ENCODE measurements at places on chromosomes 5 and 9. TPM values are rescaled to one million over a fixed set of nuclear protein-coding genes. Genes with fewer than 3 reads are reported as not detected.

DNA sequence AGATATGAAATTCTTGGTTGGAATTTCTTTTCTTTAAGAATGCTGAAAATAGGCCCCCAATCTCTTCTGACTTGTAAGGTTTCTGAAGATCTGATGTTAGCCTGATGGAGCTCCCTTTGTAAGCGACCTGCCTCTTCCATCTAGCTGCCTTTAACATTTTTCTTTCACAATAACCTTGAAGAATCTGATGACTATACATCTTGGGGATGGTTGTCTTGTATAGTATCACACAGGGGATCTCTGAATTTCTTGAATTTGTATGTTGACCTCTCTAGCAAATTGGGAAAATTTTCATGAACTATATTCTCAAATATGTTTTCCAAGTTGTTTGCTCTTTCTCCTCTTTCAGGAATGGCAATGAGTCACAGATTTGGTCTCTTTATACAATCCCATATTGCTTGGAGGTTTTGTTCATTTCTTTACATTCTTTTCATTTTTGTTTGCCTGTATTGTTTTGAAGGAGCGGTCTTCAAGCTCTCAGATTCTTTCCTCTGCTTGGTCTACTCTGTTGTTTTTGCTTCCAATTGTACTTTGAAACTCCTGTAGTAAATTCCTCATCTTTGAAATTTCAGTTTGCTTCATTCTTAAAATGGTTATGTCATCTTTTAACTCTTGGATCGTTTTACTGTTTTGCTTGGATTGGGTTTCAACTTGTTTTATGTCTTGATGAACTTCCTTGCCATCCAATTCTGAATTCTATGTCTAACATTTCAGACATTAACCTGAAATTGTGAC lies 245.2 kb upstream of the TARS1 start:
- no peak for DNase-seq

Gene IFNK
- total RNA-seq, result not detected

- no peak for DNase-seq
Measured at GRCh38 chr5:149790276-149790675, 60.2 kb downstream of the PPARGC1B start.

GRCh38 chr5:137939331-137939730 lies 50.1 kb downstream of the PKD2L2 start:
- no peak for DNase-seq

Gene ARL14EPL
- not detected for total RNA-seq

DNA sequence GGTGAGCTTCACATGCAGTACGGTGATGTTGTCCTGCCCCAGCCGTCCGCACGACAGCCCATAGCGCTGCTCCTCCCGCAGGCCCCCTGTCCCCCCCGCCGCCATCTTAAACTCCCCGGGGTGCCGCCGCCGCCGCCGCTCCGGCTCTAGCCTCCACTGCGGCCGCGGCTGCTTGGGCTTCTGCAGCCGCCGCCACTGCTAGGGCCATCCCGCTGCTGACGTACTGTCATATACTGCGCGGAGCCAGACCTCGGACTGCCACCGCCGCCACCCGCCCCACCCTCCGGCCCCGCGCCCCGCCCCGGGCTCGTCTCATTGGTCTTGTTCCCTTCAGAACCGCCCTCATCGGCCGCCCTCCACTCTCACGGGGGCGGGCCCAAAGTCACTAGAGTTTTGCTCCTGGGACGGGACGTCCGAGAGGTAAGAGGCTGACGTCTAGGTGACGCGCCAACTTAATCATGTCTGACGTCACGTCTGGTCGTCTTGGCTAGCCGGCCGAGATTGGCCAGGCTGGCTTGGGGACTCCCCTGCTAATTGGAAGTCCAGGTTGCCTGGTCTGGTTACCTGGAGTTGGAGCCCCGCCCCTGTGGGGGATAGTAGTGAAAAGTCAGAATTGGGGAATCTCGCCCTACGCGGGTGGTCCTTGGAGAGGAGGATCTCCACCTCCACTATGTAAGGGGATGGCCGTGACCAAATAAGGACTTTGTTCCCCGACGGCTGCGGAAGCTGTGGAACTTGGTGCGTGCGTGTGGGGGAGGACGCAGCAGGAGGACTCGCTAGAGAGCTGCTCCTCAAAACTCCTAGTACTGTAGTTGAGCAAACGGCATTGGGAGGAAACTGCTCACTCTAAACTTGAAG lies at the start of gene ELL2:
TSS of gene ELL2 (minus strand) at position 235 of the 858 bp plus-strand sequence. CDS start at position 105, 130 bp downstream.
- peak; percentile 99 for DNase-seq

Gene TICAM2
- total RNA-seq, result 3.5 TPM

Gene FOXD1
- total RNA-seq, result 0.10 TPM

DNA sequence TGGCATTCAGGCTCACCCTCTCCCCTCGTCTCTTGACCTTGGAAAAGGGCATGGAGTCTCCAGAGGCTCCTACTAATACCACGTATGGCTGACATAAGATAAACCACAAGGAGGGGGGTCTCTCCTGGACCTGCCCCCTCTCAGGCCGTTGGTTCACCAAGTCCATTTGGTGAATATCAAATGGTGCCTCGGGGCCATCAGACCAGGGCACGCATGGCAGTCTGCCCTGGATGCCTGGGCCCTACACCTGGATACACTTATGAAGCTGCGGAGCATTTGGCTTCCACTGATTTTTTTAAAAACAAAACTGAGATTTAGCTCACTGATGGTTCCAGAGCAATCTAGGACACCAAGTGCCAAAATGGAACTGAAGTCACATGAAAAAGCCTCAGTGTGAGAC lies 40.3 kb upstream of the ZNF622 start:
- no peak for DNase-seq

GRCh38 chr9:133991214-133991921 lies 756 bp downstream of the VAV2 start:
- DNase-seq, result peak; percentile 58

Gene ALDH1A1
- 24.3 TPM for total RNA-seq

Gene SOX30
- 0.37 TPM for total RNA-seq

DNA sequence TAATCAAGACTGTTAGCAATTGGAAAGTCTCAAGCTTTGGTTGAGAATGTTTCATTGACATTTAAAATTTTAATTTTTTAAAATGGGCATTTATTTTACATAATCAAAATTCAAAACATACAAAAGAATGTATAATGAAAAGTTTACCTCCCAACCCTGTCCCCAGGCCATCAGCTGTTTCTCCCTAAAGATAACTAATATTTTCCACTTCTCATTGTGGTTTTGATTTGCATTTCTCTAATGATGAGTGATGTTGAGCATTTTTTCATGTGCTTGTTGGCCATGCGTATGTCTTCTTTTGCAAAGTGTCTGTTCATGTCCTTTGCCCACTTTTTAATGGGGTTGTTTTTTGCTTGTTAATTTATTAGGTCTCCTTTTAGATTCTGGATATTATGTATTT lies 11.4 kb upstream of the MACIR start:
- no peak for DNase-seq

DNA sequence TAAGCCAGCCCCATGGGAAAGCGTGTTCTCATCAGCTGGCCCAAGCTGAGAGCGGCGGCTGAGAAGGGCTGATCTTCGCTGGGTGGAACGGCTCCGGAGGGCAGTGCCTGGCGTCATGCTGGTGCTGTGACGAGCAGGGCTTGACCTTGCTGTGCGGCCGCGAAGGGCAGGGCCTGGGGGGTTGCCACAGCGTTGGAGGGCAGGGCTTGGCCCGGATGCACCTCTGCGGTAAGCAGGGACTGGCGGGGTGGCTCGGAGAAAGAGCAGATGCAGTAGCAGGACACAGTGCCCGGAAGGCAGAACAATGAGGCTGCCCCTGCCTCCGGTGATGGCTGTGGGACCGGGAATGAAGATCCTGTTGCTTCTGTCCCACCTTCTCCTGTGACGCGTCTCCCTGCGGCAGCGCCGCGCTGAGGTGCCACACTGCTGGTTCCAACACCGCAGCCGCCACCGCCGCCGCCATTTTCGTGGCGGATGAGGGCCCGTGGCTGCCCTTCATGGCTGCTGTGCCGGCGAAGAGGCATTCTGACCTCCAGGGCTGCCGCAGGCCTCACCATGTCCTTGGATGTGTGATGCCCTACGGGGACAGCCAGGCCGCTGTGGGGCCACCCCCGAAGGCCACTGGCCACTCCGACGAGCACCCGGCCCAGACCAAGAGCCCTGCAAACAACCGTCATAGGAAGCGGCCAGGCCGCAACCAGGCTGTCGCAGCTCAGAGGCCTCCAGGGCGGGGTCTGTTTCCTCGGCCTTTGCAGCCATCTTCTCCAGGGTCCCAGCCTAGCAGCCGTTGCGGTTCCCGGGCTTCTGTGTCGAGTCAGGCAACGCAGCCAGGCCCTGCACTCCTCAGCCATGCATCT lies 890.5 kb upstream of the CTNND2 start:
- no peak for DNase-seq

Gene GRM6
- total RNA-seq, result not detected

DNA sequence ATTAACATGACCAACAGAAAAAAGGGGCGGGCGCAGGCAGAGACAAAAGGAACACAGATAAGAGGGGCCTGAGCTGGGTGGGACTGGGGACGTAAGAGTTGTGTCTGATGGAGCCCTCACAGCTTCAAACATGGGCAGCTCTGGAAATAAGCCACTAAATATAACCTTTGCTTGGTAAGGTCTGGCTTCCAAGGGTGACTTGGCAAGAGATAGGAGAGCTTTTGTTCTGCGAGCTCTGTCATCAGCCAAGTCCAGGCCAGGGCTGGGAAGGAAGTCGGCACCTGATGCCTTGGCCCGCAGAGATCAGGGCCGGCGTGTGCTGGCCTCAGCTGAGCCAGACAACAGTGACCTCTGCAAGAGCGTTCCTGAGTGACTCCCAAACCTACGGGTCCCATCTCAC lies 11.8 kb downstream of the TRUB2 start:
- peak; percentile 36 for DNase-seq

- no peak for DNase-seq
Measured at GRCh38 chr9:91433180-91433579, 9.5 kb upstream of the NFIL3 start.

DNA sequence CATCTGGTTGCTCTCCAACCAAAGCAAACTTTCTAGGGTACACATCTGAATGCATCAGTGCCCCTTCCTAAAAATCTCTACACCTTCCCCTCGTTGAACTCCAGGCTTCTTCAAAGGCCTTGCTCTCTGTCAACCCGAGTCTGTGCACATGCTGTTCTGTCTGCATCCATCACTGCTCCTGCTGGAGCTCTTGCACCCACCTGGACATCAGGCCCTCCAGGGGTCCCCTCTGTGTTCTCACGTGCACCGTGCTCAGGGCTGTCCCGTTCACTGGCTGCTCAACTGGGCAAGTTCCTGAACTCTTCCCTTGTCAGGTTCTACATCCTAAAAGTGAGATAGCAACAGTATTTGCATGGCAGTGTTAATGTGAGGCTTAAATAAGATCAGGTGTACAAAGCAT lies 62.7 kb upstream of the ANGPTL2 start:
- no peak for DNase-seq

DNA sequence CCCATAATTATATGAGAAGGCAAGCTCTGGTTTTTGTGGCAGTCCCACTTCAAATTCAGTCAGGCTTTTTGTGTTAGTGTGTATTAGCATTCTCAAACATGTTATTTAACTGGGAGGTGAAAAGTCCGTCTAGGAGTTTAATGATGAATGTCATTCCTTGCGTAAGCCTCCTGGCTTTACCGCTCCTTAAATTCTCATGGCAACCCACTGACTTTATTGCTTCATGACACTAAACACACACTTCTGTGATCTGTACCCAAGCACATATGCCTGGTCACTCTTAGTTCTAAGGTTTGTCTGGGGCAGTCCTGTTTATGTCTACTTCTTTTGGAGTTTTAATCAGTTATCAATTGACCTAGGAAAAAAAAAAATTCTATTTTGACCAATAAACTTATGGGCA lies 677.9 kb upstream of the DMAC1 start:
- no peak for DNase-seq

- DNase-seq, result peak; percentile 86
Measured at GRCh38 chr5:149133795-149134777, 7.2 kb upstream of the ABLIM3 start.

Gene TMEM167A
- 69.2 TPM for total RNA-seq

Gene ECM2
- total RNA-seq, result 14.4 TPM

- no peak for DNase-seq
Measured at GRCh38 chr5:54825005-54825404, 160.4 kb downstream of the ESM1 start.

- no peak for DNase-seq
Measured at GRCh38 chr9:81417299-81417675, 272.1 kb downstream of the TLE1 start.

DNA sequence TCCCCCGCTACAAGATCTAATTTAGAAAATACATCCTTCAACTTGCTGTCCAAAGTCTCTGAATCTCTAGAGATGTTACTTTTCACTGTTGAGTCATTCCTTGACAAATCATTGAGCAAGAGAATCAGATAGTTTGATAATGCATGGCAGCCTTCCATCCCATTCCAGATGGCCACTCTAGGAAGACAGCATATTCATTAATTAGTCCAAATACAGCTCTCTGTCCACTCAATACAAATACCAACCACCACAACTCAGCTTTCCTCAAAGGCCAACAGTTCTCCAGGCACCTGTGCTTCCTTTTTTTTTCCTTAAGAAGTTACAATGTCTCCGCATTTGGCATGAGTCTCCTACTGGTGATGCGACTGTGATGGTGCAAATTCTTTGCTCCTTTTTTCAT lies 72.3 kb downstream of the DROSHA start:
- no peak for DNase-seq

- no peak for DNase-seq
Measured at GRCh38 chr5:143085319-143085917, 315.2 kb downstream of the ARHGAP26 start.

DNA sequence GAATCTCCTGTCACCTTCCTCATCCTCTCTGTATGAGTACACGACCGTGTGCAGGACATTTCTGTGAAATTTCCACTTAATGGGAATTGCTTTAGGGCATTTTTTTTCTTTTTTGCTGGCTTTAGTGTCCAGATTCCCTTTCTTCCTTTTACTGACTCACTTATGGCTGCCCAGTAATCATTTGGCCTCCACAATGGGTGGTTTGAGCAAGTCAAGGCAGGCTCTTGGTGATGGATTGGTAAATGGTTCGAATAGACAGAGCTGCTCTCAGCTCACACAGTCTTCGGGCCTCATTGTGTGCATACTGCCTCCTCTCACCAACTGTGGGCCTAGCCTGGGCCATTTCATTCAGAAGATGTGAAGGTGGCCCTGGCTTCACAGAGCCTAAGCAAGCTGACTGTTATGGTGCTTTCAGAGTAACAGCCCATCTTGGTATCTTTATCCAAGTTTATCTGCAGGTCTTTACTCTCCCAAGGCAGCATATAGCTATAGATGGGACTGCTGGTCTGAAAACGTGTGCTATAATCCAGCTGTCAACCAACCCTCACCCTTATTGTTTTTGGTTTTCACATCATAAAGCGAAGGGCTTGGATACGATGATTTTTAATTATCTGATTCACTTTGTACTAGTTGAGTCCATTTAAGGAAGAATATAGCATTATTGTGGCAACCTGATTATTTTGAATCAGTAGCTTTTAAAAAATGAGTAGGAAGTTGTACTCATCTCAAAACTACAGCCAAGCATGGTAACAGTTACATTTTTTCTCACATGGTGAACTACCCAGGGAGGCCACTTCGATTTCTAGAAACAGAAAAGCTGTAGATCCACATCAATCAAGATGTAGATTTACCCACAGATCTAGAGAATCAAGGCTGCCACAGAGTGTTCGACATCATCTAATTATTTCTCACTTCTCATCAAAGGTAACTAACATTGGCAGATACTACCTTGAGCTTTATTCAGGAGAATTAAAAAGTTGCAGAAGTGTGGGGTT lies 50.4 kb upstream of the CKMT2 start:
- no peak for DNase-seq

All from left cardiac atrium (tissue), 4 donors.